Psoas muscle (tissue), 8 donors: ENCODE measurements at places on chromosomes 16 and 17.

DNA sequence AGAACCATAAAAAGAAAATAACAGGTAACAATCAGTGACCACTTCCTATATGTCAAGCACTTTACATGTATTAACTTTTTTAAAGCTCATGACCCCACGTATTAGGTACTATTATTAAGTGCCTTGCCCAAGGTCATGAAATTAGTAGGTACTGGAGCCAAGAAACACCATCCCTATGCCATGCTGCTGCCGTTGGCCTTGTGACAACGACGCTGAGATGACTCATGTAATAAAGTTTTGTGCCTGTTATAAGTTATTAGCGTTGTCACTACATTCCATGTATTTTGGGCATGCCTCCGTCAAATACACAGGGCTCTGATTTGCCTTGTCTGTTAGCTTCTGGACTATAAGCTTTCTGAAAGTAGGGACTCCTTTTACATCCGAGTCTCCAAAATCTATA is 1.4 kb downstream of the BBS2 start:
- peak overlapping the region; percentile 98 for H3K4me3 ChIP-seq
- no peaks in the 10 kb centered on the region for H3K36me3 ChIP-seq
- DNase-seq, result no peak

- H3K4me3 ChIP-seq, result no peak overlapping the region
- peak overlapping the region; percentile 19 for H3K27ac ChIP-seq
- H3K4me1 ChIP-seq, result no peaks in the 10 kb centered on the region
- H3K27me3 ChIP-seq, result no peaks in the 10 kb centered on the region
Measured at GRCh38 chr16:30740364-30741251, 7.6 kb upstream of the PHKG2 start.

GRCh38 chr16:86314402-86315025 is 195.8 kb upstream of the FOXF1 start:
- H3K27me3 ChIP-seq, result no peaks in the 10 kb centered on the region
- H3K27ac ChIP-seq, result no peak overlapping the region
- no peak overlapping the region for H3K4me3 ChIP-seq
- H3K36me3 ChIP-seq, result no peaks in the 10 kb centered on the region
- H3K4me1 ChIP-seq, result no peaks in the 10 kb centered on the region
- DNase-seq, result no peak

- H3K27ac ChIP-seq, result peak overlapping the region; percentile 72
- H3K4me3 ChIP-seq, result peak overlapping the region; percentile 20
- peaks cover 90% of the 10 kb centered on the region for H3K4me1 ChIP-seq
Measured at GRCh38 chr16:3863587-3863986, 16.9 kb downstream of the CREBBP start.

DNA sequence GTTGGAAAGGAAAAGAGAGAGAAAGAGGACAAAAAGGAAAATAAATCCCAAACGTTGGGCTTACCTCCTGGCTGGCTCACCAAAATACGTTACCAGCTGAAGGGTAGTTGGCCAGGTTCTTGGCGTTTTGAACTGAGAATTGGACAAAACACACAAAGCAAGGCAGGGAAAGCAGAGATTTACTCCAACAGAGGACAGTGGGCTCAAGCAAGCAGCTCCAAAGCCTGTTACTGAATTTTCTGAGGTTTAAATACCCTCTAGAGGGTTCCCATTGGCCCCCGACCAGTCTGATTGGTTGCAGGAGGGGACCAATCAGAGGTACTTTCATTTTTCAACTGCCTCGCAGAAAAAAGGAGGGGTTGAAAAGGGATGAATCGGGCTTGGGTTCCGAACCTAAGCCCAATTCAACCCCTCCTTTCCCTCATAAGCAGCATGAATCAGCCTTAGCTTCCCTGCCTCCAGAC is 55.6 kb upstream of the ALOX12 start:
- peaks cover 3% of the 10 kb centered on the region for H3K4me1 ChIP-seq
- DNase-seq, result no peak
- peak overlapping the region; percentile 44 for H3K27ac ChIP-seq

GRCh38 chr17:14744761-14745473 is 444.0 kb downstream of the HS3ST3B1 start:
- H3K27ac ChIP-seq, result no peak overlapping the region
- H3K27me3 ChIP-seq, result no peaks in the 10 kb centered on the region
- no peak for DNase-seq
- H3K4me3 ChIP-seq, result no peak overlapping the region
- H3K36me3 ChIP-seq, result no peaks in the 10 kb centered on the region

GRCh38 chr17:4913994-4914393 is 11.1 kb upstream of the CHRNE start:
- no peaks in the 10 kb centered on the region for H3K4me1 ChIP-seq
- H3K27ac ChIP-seq, result no peak overlapping the region
- no peaks in the 10 kb centered on the region for H3K36me3 ChIP-seq
- H3K27me3 ChIP-seq, result no peaks in the 10 kb centered on the region
- no peak overlapping the region for H3K4me3 ChIP-seq

GRCh38 chr16:63539276-63539675 is 1503.0 kb upstream of the CDH8 start:
- no peaks in the 10 kb centered on the region for H3K36me3 ChIP-seq
- no peak for DNase-seq
- no peaks in the 10 kb centered on the region for H3K4me1 ChIP-seq
- H3K27me3 ChIP-seq, result no peaks in the 10 kb centered on the region

DNA sequence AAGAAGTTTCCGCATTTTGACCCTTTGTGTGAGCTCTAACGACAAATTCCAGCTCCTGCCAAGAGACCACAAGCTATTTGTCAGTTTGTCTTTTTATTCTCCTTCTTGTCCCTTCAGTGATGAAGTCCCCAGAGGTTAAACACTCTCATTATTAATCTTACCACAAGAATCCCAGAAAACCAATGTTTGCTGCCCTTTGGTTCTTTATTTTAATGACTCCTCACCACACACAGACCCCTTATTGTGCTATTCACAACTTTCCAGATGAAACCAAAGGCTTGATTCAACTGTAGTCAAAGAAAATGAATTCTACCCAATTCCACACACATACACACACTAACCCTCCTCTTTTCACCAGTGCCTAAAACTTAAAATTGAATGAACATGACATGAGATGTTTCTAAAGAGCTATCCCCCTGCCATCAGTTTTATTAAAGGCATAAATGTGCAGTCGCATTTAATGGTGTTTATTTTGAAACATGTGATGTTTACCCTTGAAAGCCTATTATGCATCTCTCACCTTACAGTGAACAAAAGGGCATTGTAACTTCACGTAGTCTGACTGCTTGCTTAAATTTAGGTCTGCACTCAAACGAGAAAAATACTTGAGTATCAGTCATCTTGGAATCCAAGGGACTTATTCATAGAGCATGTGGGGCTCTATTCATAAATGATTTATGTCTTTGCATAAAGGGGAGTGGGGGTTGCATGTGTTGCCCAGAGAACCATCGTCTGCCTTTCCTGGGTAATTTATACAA is 44.1 kb downstream of the PCTP start:
- H3K27ac ChIP-seq, result no peak overlapping the region
- no peaks in the 10 kb centered on the region for H3K4me1 ChIP-seq
- no peaks in the 10 kb centered on the region for H3K27me3 ChIP-seq
- H3K36me3 ChIP-seq, result no peaks in the 10 kb centered on the region
- DNase-seq, result no peak

DNA sequence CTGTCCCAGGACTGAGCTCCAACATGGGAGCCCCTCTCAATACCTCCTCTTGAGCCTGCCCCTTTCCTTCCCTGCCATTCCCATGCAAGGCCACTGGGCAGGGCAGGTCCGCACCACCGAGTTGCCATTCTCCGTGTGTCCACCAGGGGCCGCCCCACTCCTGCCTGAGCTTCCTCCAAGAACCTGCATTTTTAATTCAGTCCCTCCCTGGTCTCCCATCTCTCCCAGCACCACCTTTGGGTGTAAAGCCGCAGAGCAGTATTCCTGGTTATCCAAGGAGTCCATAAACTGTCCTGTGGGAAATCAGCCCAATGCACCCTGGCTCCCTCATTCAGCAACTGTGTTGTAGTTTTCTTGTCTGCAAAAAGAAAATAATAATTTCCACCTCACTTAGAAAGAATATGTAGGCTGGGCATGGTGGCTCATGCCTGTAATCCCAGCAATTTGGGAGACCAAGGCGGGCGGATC is 15.9 kb upstream of the ANKRD40CL start:
- no peaks in the 10 kb centered on the region for H3K36me3 ChIP-seq
- H3K27ac ChIP-seq, result no peak overlapping the region
- no peaks in the 10 kb centered on the region for H3K27me3 ChIP-seq
- no peaks in the 10 kb centered on the region for H3K4me1 ChIP-seq
- peak; percentile 91 for DNase-seq
- H3K4me3 ChIP-seq, result no peak overlapping the region
